Stimulated activated CD8-positive, alpha-beta memory T cell treated with anti-CD3 and anti-CD28 coated beads, Interleukin-4, amount 100 ng/mL, for 1 hour (primary cell): ENCODE measurements at places on chromosomes 12 and 14.

DNA sequence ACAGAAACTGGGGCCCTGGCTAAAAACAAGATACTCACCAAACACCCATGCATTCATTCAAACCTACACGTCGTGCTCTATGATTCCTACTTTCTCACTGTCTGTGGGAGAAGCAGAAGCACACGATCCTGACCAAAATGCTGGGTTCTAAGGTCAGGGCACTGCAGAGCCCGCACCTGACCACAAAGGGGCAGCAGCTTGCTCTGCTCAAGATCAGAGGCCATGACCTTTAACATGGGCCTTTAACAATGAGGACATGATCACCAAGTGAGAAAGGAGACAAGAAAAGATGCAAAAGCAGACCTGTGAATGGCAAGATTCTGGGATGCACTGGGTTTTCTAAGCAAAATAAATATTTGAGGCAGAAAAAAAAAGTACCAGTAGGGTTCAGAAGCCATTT is 40.1 kb upstream of the VPS33A start:
- DNase-seq = no peak

GRCh38 chr12:53074283-53074998 is 4.7 kb downstream of the SPRYD3 start:
- no peak for DNase-seq

DNA sequence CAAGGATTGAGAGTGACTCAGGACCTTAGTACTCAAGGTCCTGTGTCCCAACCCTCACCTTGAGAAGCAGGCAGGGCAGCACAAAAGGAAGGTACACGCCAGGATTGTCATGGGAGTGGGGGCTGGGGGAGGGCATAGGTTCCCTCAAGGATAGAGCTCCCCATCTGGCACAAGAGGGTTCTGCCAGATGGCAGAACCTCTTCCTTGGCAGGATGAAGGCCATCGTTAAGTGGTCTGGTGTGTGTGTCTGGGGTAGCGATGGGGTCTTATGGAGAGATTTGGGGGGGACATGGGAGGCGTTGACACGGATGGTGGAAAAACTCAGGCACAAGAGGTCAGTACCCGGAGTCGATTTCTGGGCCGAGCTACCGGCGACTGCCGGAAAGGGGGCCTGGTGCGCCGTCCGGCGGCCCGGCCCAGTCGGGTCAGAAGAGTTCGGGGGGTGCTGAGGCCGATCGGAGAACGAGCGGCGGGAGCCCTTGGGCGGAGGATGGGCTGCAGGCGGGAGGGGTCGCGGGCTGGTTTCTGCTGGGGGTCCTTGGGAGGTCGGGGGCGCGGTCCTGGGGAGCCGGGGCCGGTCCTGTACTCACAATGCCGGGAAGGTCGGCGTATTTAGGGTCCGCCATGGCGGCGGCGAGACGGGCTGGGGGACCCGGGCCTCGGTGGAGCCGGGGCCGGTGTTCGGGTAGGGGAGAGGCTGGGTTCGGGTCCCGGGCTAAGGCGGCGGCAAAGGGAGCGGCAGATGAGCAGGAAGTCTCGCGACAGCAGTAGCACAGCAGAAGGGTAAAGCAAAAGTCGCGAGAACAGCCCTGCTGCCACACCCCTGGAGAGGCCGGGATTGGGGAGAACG is at the start of gene DCTN2:
Gene DCTN2 (minus strand): TSS at position 755 of the 850 bp plus-strand sequence. CDS start 129 bp downstream, at position 626.
- DNase-seq = peak; percentile 53

GRCh38 chr12:60335745-60336144 is 739.9 kb downstream of the SLC16A7 start:
- no peak for DNase-seq

DNA sequence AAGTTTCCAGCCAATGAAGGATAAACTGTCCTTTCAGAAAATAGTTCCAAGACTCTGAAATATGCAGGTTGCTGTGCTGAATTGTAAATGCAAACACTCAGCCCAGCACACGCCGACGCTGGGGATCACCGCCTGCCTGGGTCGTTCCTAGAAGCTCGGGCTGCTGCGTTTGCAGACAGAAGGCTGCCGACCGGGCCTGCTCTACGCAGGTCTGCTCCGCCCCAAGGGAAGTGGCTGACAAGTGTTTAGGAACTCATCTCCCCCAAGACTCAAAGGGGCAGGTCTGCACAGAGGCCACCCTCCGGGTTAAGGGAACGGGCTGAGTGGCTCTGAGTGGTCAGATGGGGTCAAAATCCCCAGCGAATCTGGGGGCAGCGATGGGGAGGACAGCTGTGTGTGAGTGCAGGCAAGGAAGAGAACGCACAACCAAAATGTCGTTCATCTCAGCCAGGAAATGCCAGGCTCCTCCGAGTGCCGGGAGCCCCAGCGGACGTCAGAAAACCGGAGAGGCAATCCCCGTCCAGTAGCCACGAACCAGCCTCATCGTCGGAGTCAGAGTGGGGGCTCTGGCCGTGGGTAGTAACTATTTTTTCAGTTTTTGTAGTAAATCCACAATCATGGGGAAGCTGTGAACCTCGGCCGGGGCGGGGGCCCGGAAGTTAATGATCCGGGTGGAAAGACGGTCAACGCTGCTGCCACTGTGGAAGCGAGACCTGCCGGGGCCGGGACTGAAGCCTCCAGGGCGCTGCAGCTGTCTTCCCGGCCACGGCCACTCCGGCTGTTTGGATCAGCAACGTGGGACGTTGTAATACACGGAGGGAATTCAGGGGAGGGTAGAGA is 6.0 kb downstream of the GALNT9 start:
- no peak for DNase-seq

- no peak for DNase-seq
These were observed 10.9 kb downstream of the BTG1 start for GRCh38 chr12:92134638-92135274.

DNA sequence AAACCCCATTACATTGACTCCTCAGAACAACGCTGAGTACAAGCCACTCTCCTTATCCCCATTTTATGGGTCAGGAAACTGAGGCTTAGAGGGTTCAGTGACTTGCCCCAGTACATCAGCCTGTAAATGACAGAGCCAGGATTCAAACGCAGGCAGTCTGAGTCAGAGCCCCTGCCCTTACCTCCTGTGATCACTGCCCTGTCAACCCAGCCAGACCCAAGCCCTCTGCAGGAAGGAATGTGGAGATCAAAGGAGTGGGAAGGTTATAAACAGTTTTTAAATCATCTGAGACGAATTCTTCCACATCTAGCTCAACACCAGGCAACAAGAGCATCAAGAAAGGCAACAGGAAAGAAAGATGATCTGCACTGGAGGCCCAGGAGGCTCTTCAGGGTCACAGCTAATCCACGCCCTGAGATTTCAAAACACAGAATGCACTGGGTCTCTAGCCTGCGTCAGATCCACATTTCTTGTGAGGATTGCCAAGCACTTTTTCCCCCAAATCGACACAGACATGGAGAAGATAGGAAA is 38.5 kb downstream of the SPTB start:
- DNase-seq = no peak

- no peak for DNase-seq
These were observed 443.1 kb downstream of the AEBP2 start for GRCh38 chr12:19882346-19882745.

GRCh38 chr14:65360144-65360784 is 52.3 kb upstream of the FUT8 start:
- DNase-seq = no peak

GRCh38 chr14:87613881-87614280 is 379.1 kb downstream of the GALC start:
- DNase-seq = no peak
